Mesendoderm (in vitro differentiated cells): ENCODE measurements at places on chromosomes 1 and 21.
A peak's percentile ranks its signal among the peaks of the same experiment; 100 is the strongest.

DNA sequence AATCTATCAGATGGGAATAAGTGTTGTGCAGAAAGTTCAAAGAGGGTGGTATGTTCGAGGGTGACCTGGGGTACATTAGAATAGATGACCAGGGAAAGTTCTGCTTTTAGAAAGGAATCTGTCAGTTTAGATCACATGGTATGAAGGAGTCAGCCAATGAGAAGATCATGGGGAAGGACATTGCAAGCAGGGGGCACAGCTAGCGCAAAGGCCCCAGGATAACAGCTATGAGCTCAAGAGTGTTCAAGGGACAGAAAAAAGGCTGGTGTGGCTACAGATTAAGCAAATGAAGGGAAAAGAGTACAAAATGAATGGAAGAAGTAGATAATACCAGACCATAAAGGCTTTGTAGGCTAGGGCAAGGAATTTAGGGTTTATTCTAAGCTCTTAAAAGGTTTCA is 8.6 kb downstream of the LEPR start:
- H3K27me3 ChIP-seq: no peaks in the 10 kb centered on the region
- H3K36me3 ChIP-seq: no peaks in the 10 kb centered on the region
- DNase-seq: no peak
- H3K27ac ChIP-seq: no peak overlapping the region

DNA sequence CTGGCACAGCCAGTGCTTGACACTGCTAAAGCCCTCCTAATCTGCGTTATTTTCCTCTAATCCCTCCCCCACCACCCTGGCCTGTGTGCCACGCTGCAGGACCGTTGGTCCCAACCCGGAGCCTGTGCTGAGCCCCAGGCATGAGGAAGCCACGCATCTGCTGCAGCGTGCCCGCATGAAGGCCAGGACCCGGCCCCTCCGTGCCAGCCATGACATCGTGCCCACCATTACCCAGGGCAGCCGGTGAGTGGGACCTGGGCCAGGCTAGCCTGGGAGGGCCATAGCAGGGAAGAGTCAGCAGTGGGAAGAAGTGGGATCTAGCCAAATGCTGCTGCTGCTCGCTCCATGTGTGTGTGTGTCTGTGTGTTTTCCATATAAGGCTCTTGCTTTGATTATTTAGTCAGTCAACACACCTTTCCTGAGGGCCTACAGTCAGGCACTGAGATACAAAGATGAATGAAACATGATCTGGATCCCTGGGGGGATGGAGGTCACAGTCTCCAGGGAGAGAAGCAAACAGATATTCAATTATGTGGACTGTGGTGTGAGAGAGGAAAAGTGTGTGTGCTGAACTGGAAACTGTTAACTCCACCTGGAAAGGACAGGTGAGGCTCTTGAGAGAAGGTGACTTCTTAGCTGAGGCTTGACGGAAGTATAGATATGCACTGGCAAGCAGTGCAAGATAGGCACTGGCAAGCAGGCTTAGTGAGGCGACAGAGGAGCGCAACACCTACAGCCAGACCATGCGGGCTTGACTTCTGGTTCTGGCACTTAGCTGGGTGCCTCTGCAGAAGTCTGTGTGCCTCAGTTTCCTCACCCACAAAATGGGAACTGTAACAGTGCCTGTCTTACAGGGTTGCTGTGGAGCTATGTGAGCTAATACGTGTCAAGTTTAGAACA is 15.9 kb downstream of the KIAA1614 start:
- no peak overlapping the region for H3K27ac ChIP-seq
- H3K4me3 ChIP-seq: no peak overlapping the region
- no peaks in the 10 kb centered on the region for H3K36me3 ChIP-seq

DNA sequence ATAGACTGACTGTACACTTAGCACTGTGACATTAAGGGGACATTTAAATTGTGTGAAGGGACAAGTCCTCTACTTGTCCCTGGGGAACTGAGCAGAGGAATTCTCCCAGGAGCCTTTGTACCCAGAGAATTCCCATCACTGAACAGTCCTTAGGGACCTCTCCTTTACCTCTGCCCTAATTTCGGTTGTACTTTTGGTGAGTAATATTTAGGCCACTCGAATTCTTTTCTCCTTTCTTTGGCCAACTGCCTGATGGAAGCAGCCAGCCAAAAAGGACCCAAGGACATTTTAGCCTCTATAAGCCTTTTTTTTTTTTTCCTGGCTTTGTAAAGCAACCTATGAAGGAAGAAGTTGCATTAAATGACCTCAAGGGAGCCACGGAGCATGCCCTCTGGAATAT is 71.5 kb downstream of the NR5A2 start:
- no peaks in the 10 kb centered on the region for H3K36me3 ChIP-seq
- H3K27me3 ChIP-seq: no peaks in the 10 kb centered on the region
- no peak overlapping the region for H3K27ac ChIP-seq

DNA sequence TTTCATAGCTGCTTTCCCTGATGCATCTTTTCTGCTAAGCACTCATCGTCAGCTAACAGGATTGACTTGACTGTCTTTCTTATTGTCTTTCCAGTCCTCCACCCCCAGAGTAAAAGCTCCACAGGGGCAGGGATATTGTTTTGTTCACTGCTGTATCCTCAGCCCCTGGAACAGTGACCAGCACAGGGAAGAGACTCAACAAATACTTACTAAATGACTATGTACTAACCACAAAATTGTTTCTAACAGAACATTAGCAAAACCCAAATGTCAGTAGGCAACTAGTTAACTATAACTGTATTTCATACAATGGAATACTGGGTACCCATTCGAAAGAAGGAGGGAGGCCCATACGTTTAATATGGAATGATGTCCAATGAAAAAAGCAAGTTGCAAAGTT is 53.0 kb downstream of the BCAR3 start:
- no peak for DNase-seq
- H3K4me1 ChIP-seq: peaks cover 25% of the 10 kb centered on the region
- H3K36me3 ChIP-seq: no peaks in the 10 kb centered on the region
- no peaks in the 10 kb centered on the region for H3K27me3 ChIP-seq

DNA sequence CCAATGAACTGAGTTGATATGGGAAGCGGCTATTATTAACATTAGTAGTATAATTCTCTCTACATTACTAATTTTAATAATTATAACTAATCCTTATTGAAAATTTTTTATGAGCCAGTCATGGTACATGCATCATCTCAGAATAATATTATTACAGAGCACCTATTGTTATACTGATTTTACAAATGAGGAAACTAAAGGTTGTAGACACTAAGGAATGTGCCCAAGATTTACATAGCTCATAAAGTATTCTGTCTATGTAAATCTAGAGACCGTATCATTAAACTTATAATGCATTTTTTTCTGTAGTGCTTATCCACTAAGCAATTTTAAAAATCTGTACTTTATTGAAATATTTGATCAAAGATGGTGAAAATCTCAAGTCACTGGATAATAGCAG is 825.9 kb downstream of the PLA2G4A start:
- no peak overlapping the region for H3K27ac ChIP-seq
- no peaks in the 10 kb centered on the region for H3K36me3 ChIP-seq
- DNase-seq: no peak
- H3K4me3 ChIP-seq: no peak overlapping the region
- H3K4me1 ChIP-seq: no peaks in the 10 kb centered on the region

DNA sequence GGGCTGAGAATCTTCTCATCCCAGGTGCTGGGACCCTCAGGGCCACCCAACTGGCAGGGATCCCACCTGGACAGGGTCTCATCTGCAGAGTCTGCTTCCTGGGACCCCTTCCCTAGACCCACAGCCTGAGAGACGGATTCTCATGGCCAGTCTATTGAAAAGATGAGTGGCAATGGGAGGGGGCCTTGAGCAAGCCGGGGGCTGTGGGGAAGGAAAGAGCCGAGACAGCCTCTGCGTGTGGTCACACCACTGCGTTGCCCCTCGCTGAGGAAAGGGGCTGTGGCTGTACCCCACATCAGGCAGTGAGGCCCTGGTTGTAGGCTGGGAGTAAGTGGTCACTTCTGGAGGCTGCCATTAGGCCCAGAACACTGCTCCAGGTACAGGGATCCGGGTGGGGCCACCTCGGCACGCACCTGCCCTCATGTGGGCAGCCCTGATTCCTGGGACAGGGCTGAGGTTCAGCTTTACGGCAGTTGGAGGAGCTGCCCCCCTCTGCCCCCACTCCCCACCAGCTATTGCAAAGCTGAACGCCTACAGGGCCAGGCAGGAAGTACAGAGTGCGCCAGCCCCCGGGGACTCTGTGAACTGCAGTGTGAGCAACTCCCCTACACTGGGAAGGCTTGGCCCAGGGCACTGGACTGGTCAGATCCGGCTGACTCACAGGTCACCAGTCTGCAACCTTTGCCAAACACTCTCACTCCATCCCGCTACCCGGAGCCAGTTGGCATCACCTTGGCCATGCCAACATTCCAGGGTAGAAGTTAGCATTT is 106.9 kb downstream of the RIPK4 start:
- H3K36me3 ChIP-seq: no peaks in the 10 kb centered on the region
- no peaks in the 10 kb centered on the region for H3K4me1 ChIP-seq
- no peaks in the 10 kb centered on the region for H3K27me3 ChIP-seq

DNA sequence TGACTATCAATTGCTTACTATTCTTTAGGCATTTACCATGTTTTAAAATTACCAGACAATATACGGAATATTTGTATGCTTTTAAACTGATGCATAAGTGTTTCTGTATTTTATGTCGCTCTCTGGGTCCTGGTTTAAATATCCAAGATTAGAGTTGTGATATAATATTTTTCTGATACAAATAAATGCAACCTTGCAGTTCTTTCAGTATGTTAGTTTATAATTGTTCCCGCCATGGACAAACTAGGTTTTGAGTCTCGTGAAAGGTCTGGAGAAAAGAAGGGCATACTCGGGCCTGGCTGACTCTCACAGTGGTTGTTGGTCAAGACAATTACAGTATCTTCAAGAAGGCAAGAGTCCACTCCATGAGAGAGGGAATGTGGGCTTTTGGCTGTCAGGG is 72.6 kb upstream of the AJAP1 start:
- DNase-seq: no peak
- H3K27ac ChIP-seq: no peak overlapping the region
- H3K4me3 ChIP-seq: no peak overlapping the region

GRCh38 chr1:57329001-57329527 is 94.8 kb downstream of the DAB1 start:
- no peaks in the 10 kb centered on the region for H3K36me3 ChIP-seq
- H3K27ac ChIP-seq: no peak overlapping the region
- no peak overlapping the region for H3K4me3 ChIP-seq
- H3K27me3 ChIP-seq: no peaks in the 10 kb centered on the region
- no peak for DNase-seq
- peaks cover 5% of the 10 kb centered on the region for H3K4me1 ChIP-seq

DNA sequence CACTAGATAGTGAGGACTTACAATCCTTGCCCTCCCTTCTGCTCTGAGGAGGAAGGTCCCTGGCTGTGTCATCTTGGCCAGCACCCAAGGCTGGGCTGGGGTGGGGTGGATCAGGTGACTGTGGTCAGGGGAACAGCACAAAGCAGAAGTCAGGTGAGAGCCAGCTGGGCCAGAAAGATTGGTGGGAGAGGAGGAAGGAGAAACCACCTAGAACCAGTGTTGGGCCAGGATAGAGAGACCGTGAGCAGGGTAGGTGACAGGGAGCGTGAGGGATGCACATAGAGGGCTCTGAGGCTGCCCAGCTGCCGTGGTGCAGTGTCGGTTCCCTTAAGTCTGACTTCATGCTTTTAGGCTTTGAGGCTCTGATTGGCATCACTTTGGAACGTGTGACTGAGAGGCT is 22.7 kb downstream of the NCF2 start:
- H3K27ac ChIP-seq: no peak overlapping the region
- H3K36me3 ChIP-seq: no peaks in the 10 kb centered on the region
- H3K4me3 ChIP-seq: no peak overlapping the region
- no peaks in the 10 kb centered on the region for H3K27me3 ChIP-seq
- no peak for DNase-seq

DNA sequence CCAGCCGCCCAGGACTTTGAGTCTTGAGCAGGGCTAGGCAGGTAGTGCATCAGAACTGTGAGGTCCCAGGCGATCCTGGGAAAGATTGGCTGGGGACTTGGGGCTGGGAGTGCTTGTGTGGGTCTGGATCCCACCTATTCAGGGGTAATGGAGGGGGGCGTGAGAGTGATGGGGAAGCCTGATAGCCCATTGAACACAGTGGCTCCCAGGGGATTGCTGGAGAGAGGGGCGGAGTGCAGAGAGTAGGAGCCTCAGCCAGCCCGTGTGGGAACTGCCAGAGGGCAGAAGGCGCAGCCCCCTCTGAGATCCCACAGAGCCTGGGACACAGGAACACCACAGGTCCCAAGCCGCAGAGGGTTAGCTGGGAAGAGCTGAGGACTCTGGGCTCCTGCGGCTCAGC is 19.3 kb upstream of the PDZK1IP1 start:
- H3K27me3 ChIP-seq: no peaks in the 10 kb centered on the region
- H3K4me1 ChIP-seq: no peaks in the 10 kb centered on the region
- H3K4me3 ChIP-seq: no peak overlapping the region
- no peak for DNase-seq
- no peaks in the 10 kb centered on the region for H3K36me3 ChIP-seq
- H3K27ac ChIP-seq: no peak overlapping the region

- no peaks in the 10 kb centered on the region for H3K27me3 ChIP-seq
- DNase-seq: no peak
- no peak overlapping the region for H3K4me3 ChIP-seq
- H3K36me3 ChIP-seq: no peaks in the 10 kb centered on the region
- H3K4me1 ChIP-seq: peaks cover 3% of the 10 kb centered on the region
Observed at GRCh38 chr1:243731301-243731891, 118.6 kb downstream of the AKT3 start.

- no peak overlapping the region for H3K27ac ChIP-seq
- DNase-seq: no peak
- H3K4me3 ChIP-seq: no peak overlapping the region
Observed at GRCh38 chr1:227766653-227767277, 31.5 kb downstream of the SNAP47 start.

- no peak overlapping the region for H3K27ac ChIP-seq
- H3K4me3 ChIP-seq: no peak overlapping the region
- no peaks in the 10 kb centered on the region for H3K27me3 ChIP-seq
- H3K4me1 ChIP-seq: no peaks in the 10 kb centered on the region
- no peak for DNase-seq
Observed at GRCh38 chr1:18581420-18581880, 49.2 kb upstream of the PAX7 start.

- peak overlapping the region; percentile 30 for H3K27ac ChIP-seq
- H3K27me3 ChIP-seq: no peaks in the 10 kb centered on the region
- no peaks in the 10 kb centered on the region for H3K36me3 ChIP-seq
- H3K4me3 ChIP-seq: no peak overlapping the region
Observed at GRCh38 chr1:112849425-112850033, 106.5 kb downstream of the SLC16A1 start.

DNA sequence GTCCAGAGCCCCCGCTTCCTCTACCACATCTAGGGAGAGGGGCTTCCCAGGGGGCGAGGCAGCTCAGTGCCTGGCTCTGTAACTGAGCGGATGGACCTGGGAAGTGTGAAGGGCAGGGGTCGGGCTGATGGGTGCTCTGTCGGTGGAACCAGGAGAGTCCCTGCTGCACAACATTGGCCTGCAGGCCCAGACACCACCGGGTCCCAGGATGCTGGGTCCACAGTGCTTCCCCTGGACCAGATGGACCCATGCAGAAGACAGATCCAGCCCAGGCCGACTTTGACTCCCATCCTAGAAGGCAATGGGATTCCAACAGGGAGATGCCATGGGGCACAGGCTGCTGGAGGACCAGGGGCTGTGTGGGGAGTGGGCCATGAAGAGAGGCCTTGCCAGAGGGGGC is 212.9 kb downstream of the GRIK3 start:
- no peaks in the 10 kb centered on the region for H3K36me3 ChIP-seq
- no peak for DNase-seq
- H3K27me3 ChIP-seq: no peaks in the 10 kb centered on the region
- H3K4me3 ChIP-seq: no peak overlapping the region
- peaks cover 13% of the 10 kb centered on the region for H3K4me1 ChIP-seq
